ENCODE measurements at places on chromosomes 6 and 20.

GRCh38 chr6:166626177-166627032 lies 646 bp downstream of the RPS6KA2 start:
- peak; percentile 8 for DNase-seq

GRCh38 chr20:52093575-52093974 lies 98.0 kb downstream of the ZFP64 start:
- DNase-seq, result no peak

DNA sequence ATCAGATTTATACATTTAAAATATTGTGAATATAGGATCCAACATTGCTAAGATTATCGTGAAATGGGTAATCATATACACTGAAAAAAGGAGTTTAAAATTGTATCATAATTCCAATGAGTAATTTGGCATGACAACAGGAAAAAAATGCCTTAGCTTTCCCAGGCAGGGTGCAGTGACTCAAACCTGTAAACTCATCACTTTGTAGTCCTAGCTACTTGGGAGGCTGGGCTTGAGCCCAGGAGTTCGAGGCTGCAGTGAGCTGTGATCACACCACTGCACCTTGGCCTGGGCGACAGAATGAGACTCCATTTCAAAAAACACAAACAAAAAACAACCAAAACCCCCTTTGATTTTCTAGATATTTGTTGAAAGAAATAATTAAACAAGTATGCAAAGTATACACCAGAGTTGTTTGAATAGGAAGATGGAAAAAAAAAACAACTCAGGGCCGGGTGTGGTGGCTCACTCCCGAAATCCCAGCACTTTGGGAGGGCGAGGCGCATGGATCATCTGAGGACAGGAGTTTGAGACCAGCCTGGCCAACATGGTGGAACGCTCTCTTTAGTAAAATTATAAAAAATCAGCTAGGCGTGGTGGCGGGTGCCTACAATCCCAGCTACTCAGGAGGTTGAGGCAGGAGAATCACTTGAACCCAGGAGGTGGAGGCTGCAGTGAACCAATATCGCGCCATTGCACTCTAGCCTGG lies 98.7 kb downstream of the TRERF1 start:
- no peak for DNase-seq

DNA sequence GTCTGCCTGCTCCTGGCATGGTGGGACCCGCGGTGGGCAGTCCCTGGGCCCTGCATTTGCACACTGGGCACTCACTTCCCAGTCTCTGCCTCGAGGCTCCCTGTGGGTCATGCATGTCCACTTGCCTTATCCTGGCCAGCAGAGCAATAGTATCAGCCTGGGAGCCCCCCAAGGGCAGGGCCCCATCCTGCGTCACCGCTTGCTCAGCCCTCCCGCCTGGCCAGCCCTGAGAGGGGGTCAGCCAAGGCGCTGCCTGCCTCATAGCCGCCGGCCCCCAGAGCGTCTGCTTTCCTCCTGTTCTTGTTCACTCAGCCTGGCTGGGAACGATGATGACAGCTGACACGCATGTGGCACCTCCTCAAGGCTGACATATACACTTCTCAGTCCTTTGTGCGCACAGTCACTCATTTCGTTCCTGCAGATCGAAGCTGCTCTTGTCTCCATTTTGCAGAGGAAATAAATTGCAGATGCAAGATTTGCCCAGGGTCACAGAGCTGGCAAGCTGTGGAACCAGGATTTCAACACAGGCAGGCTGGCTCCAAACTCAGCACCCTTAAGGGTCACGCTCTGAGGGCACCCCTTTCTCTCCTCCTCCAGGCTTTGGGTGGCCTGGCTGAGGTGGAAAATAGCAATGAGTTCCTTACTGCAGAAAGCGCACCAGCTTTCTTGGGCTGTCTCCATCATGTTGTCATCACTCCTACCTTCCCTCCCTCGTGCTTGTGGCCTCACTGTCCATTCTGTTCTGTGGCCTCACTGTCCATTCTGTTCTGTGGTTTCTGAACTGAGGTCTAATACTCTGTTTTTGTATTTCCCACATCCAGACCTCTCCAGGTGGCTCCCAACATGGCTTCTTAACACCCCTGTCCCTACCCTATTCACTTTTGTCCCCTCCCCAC lies 17.2 kb downstream of the KCNK17 start:
- no peak for DNase-seq

DNA sequence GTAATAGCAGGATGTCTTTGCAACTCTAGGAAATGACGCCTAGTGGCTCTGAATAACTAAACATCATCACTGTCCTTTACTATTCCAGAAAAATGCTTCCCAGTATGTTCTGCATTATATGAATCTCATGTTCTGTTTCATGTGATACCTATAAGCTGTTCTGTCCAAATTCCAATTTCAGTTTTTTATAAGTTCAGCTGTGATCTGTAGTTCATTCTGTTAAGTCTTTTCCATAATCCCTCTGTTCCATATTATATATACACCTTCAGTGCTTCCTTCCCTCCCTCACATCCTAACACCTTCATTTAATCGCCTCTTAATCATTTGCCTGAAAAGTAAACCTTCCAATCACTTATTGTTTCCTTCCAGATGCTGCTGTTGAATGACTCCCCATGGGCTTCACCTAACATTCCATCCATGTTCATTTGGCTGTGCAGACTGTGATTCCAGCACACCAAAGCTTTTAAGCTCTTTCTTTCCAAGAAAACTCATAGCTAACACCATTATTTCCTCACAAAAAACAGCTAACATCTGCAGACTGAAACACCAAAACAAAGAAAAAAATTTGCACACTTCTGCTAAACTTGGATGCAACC lies 18.6 kb downstream of the HMGCLL1 start:
- DNase-seq, result no peak

DNA sequence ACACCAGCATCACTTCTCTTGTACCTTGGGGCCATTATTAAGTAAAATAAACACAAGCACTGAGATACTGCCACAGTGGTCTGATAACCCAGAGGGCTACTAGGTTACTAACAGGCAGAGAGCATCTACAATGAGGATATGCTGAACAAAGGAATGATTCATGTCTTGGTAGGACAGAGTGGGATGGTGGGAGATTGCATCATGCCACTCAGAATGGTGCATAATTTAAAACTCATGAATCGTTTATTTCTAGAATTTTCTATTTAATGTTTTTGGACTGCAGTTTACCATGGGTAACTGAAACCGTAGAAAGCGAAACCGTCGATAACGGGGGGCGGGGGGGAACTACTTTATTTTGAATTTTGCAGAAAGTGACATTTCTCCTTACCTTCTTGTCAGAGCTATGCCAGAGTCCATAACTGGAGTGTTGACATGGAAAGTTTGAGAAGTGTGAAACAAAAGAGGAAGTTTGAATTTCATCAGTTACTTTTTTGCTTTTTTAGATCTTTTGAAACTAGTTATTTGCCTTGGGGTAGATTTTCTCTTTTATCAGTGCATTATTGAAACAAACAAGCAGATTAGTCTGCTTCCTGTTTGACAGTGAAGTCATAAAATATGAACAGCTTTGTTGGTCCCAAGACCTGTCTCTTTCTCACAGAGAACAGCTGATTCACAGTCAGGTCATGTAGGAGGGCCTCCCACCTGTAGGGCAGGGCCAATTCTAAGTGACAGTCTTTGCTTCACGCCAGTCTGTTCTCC lies 124.9 kb downstream of the KLHL32 start:
- no peak for DNase-seq

DNA sequence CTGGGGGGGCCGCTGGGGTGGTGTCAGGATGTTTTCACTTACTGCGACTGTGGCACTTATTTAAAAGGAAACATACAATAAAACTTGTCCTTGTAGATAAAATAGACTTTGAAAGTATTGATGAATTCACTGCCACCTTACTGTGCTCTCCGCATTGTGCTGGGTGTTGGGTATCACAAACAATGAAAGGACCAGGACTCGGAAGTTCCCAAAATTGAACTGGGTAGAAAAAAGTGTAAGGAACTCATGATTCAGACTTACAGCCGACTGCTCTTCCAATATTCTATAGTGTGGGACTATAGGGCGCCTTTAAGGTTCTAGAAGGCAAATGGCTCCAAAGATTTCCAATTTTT lies 32.1 kb upstream of the ID4 start:
- no peak for DNase-seq

DNA sequence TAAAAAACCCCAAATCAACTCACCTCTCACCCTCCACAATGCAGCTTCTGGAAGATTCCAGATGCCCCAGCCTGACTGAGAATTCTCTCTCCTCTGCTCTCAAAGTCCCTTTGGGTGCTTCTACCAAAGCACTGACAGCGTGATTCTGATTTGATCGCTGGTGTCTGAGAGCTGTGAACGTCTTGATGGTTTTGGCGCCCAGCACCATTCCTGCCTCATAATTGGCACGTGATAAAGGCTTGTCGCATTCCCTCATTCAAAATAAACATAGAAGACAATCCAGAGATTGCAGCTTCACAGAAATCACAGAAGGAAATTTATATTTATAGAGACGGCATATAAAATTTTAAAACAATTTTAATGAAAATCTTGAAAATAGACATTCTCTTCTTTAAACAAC lies 24.1 kb upstream of the ECI2 start:
- no peak for DNase-seq

GRCh38 chr6:112636650-112637262 lies 289.6 kb downstream of the RFPL4B start:
- DNase-seq, result no peak

GRCh38 chr20:33178726-33179125 lies 10.8 kb downstream of the BPIFA2 start:
- DNase-seq, result no peak

DNA sequence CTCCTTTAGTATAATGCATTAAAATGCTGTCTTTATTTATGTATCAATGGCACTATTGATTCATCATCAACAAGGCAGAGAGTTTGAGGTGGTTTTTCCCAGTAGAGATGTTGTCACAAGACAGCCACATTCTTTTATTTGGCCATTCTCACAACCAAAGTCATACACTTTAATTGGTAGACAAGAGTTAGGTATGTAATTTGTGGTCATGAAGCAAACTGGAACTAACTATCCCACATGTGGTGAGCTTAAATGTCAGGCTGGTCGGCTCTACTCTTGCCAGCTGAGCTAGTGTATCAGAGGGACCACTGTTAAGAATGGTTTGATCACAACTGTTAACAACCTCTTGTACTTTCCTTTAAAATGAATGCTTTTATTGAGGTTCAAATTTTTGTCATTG lies 714.6 kb downstream of the CD109 start:
- no peak for DNase-seq

GRCh38 chr6:141301779-141302178 lies 830.9 kb upstream of the GJE1 start:
- DNase-seq, result no peak

GRCh38 chr6:123454448-123454847 lies 182.3 kb downstream of the TRDN start:
- DNase-seq, result no peak

- DNase-seq, result no peak
These were observed 113.4 kb downstream of the SCP2D1 start for GRCh38 chr20:18926965-18927364.

GRCh38 chr6:46090115-46091079 lies 39.4 kb upstream of the ENPP4 start:
- peak; percentile 6 for DNase-seq

DNA sequence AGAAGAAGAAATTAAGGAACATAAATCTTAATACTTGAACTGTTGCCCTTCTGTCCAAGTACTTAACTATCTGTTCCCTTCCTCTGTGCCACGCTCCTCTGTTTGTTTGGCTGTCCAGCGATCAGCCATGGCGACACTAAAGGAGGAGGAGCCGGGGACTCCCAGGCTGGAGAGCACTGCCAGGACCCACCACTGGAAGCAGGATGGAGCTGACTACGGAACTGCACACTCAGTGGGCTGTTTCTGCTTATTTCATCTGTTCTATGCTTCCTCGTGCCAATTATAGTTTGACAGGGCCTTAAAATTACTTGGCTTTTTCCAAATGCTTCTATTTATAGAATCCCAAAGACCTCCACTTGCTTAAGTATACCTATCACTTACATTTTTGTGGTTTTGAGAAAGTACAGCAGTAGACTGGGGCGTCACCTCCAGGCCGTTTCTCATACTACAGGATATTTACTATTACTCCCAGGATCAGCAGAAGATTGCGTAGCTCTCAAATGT lies 17.1 kb downstream of the IRF4 start:
- no peak for DNase-seq

DNA sequence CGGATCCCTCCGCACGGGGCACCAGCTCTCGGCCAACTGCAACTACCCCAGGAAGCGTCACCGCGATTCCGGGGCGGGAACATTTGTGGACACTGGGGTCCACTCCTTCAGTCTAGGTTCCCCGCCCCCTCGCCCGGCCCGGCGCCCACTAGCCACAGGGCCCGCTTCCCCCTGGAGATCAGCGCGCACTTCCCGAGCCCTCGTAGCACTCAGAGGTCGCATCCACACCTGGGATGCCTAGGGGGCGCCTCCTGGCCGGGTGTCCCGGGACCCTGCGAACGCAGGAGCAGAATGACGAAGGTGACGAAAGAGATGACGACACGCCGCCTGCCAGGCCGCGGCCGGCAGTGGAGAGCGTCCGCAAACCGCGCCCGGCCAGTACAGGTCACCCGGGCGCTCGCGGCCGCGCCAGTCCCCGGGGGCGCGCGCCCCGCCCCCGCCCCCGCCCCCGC lies 309 bp upstream of the AIG1 start:
- peak; percentile 38 for DNase-seq

DNA sequence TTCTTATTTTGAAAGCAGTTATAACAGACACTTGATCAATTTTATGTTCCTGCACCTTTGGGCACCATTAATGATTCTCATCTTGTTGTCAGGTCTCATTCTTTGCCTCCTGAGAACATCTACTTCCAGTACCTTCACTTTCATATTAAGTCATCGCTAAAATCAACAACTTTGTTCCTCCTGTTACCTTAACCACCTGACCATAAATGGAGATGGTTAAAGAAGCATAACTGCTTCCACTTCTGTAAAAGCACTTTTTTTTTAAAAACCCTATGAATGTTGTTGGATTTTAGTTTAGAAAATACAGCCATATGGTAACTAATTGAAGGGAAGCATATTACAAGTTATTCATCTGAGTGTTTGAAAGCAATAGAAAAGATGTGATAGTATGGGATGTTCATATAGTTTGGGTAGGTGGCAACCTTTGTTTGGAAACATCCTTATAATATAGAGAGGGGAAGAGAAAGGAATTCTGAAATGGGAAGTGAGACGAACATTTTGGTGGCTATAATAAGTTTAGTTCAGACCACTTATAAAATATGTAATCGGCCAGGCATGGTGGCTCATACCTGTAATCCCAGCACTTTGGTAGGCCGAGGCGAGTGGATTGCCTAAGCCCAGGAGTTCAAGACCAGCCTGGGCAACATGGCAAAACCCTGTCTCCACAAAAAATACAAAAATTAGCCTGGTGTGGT lies 53.9 kb downstream of the AFG1L start:
- no peak for DNase-seq

Measured in stimulated activated CD4-positive, alpha-beta T cell treated with anti-CD3 and anti-CD28 coated beads, TNF-alpha, amount 100 ng/mL, for 1 hour (primary cell).